ENCODE measurements at places on chromosomes 6 and 20.

GRCh38 chr6:136551103-136551502, 881 bp upstream of the MAP7 start:
- DNase-seq = peak; percentile 27

DNA sequence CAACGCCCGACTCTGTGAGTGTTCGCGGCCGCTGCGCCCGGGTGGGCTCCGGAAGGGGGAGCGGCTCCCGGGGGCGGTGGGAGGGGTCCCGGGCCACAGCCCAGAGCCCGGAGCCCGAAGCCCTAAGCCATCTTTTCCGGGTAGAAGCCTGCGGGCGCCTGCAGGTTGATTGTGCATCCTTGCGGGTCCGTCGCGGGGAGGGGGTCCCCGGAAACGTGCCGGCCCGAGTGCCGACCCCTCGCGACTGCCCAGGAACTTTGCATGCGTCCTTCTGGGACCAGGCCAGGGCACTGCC, 413 bp downstream of the PTPRA start:
- no peak for DNase-seq

GRCh38 chr20:53895385-53895755, 175.0 kb downstream of the BCAS1 start:
- DNase-seq = no peak

DNA sequence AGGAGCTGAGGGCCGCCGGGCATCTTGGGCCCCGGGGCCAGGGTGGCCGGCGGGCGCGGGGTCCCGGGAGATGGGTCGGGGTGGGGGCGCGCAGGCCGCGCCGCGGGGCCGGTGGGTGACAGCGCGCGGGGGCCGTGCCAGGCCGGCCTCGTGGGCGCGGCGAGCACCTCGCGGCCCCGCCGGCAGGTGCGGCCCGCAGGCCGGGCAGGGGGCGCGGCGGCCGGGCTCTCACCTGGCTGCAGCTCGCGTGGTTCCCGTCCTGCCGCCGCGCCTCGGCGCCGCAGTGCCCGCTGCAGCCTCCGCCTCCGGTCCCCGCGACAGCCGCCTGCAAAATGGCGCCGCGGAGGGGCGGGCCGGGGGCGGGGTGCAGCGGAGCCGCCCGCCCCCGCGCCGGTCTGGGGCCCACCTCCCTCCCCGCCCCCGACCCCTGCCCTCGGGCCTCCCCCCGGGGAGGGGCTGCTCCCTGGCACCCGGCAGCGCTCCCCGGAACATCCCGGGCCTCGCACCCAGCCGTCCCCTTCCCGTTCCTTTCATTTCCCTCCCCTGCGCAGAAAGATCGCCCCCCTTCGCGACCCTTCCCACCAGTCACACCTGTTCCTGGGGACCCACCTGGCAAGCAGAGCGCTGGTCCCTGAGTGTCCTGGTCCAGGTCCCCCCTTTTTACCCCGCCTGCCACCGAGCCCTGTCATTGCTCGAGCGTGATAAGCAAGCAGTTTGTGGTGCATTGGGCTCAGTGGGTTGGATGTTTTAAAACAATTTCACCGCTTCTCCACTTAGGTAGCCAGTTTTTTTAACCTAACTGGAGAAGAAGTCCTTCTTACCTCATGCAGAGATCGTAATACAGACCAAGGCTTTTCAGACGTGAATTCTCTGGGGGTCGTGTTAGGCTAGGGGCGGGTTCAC, at the start of gene SLC23A2:
Gene SLC23A2, minus strand, starts transcription at position 337 of the 903 bp plus-strand sequence. CDS start 68,948 bp downstream, outside the sequence.
- peak; percentile 61 for DNase-seq

DNA sequence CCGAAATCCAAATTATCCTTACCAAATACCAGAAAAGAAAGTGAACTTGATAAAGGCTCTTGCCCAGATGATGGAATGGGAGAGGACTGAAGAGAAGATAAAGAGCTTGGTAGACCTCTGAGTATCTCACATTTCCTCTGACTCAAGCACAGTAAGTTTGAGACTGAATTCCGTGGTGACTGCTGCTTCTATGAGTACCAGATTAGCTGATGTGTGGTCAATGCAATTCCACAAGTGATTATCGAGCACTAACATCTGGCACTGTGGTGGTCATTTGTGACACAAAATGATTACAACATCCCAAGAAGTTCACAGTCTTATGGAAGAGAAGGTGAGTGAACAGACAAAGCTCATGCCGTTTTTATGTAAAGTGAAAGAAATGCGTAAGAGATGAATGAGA, 2.6 kb upstream of the RPS6KA2 start:
- no peak for DNase-seq

DNA sequence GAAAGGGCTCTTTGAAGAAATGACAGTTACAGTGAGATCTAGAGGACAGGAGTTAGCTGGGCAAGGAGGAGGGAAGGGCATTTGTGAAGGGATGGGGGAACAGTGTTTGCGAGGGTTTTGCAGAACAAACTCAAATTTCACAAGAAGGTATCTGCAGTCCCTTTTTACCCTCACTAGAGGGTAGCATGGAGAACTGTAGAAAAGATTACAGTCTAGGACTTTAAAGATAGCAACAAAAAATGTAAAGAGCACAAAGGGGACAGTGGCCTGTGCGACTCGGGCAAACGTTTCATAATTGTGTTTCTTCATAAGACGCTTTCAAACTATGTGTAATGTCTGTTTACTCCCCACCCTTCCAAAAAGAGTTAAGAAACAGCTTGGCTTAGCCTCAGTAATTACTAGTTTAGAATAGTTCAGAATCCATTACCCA, 21.2 kb upstream of the ASXL1 start:
- peak; percentile 49 for DNase-seq

GRCh38 chr20:31922181-31922580, 29.7 kb downstream of the PDRG1 start:
- no peak for DNase-seq

DNA sequence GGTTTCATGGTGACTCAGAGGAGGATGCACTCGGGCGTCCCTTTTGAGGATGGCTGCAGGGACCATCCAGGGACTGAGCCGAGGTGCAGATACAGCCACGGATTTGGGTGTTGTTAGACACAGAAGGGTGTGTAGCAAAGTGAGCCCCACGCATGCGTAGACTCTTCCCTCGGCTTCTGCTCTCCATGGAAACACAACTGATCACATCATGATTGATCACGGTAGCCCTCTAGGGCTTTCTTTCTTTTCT, 606 bp upstream of the ULBP1 start:
- DNase-seq = peak; percentile 69

GRCh38 chr6:126170433-126170832, 169.5 kb upstream of the CENPW start:
- DNase-seq = no peak

GRCh38 chr6:143125455-143125854, 64.8 kb downstream of the AIG1 start:
- DNase-seq = peak; percentile 75

GRCh38 chr20:63060057-63060991, 53.6 kb upstream of the BHLHE23 start:
- peak; percentile 28 for DNase-seq

DNA sequence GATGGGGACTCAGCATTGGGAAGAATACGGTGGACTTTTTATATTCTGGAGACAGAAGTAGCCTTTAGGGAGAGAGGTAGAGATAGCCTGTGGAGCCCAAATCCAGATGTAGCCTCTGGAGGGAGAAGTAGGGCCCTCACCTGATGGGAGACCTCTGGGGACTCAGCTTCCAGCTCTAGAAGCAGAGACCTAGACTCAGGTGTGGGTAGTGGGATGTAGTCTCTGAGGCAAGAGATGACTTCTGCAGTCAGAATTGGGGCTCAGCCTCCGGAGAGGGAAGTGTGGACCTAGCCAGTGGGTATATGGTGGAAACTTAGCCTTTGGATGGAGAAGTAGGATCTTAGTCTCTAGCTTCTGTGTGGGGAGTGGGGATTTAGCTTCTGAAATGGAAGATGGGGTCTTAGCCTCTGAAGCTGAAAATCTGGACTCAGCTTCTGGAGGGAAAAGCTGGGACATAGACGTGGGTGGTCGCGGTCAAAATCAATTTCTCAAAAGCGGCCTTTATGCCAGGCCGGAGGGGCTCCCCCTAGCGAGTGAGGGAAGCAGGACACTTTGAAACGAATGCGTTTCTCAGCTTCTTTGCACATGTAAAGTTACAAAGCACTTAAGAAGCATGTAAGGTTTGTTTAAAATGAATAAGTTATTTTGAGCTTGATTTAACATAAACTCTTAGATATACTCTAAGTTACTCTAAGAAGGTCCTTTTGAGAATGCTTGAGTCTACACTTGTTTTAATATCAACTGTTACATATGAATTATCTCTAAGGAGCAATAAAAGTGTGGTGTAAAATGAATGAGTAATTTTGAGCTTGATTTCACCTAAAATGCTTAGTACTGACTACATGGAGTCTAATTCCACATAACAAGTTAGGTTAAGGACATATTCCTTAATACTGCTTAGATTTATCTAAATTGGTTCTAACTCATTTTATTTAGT, 12.9 kb upstream of the ZNF343 start:
- DNase-seq = peak; percentile 64

GRCh38 chr20:58555078-58555765, 40.0 kb upstream of the APCDD1L start:
- peak; percentile 82 for DNase-seq

- no peak for DNase-seq
Measured at GRCh38 chr20:58605292-58606065, 45.6 kb upstream of the STX16 start.

DNA sequence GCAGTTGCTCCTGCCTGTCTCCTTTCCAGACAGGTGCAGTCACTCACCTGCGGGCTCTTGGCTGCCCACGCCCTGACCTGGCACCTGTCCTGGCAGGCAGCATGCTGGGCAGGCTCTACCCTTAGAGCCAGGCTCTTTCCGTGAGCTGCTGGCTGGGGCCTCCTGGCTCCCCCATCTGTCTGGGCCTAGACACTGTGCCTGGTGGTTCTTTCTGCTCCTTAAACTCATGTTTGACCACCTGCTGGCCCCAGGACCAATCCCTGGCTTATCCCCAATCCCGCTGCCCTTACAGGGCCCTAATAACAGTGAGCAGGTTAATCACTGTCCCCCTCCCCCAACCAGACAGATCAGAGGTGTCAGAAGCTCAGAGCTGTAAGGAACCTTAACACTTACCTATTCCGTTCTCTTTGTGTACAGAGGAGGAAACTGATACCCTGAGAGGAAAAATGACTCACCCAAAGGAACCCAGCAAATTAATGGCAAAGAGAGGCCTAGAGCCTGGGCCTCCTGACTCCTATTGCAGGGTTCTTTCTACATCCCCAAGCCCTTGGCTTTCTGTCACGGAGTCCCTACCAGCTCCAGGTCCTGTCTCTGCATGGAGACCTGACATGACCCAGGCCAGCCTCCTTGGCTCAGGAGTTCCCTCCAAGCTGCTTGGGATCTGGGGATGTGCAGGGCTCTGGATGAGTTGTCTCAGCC, 54.7 kb downstream of the RAB44 start:
- no peak for DNase-seq

DNA sequence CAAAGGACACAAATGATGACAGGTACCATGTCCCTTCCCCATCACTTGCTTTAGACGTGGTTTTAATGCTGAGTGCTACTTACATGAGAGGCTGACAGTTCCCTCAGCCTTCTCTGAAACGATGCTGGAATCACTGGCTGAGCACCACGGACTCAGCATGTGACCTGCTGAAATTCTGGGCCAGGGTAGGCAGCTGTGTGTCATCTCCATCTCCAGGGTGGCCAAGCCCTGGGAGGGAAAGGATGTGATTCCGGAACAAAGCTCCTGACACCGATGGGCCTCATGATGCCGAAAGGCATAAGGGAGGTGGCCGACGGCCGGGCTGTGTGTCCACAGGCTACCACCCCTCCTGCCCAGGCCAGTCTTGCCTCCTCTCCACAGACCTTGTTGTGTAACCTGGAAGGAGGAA, 184.3 kb upstream of the CST7 start:
- DNase-seq = no peak

Data from astrocyte of the hippocampus (primary cell).